ENCODE measurements at places on chromosomes 3 and 15. TPM values are rescaled to one million over a fixed set of nuclear protein-coding genes. Genes with fewer than 3 reads are reported as not detected.

Gene ENTPD3
- total RNA-seq = 0.07 TPM

DNA sequence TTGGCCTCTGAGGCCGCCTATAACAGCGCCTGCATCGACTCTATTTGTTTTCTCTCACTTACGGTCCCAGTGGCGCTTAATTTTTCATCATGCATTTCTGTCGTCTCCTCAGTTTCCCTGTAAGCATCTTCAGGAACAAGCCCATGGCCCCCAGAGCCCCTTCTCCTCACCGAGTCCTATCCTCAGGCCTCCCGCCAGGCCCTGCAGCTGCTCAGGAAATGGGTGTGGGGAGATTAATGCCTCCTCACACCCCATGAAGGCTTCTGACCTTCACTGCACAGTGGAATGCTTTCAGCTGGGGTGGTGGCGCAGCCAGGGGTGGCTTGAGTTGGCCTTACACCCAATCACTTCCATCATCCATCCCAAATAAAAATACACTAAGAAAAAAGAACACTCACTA is 260.4 kb downstream of the FAM43A start:
- DNase-seq = no peak

GRCh38 chr3:172323894-172324610 is 124.2 kb downstream of the GHSR start:
- DNase-seq = no peak

Gene NOX5
- under 0.01 TPM for total RNA-seq

DNA sequence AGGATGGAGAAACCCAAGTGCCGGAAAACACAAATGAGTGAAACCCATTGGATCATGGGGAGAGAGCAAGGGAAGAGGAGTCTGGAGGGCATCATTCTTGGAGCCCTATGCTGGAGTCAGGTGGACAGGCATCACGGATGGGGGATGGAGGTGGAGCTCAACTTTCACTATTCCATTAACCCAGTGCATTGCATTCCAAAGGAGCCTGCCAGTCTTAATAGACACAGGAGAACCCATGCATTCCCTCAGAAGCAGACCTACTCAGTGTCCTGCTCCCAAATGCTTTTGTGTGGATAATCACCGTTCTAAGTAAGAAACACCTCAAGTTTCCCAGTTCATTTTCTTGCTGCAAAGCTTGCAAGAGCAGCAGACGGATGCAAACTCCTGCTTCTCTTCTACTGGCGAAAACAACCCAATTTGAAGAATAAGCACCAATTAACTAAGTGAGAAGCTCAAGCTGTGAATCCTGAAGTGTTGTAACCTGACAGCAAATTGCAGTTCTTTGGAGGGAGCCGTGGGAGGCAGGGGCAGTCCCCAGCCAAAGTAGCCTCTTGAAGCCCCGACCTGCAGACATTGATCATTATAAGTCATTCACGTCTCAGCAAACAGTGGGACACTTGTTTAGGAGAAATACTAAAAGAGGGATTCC is 25.3 kb downstream of the SEMA5B start:
- no peak for DNase-seq

DNA sequence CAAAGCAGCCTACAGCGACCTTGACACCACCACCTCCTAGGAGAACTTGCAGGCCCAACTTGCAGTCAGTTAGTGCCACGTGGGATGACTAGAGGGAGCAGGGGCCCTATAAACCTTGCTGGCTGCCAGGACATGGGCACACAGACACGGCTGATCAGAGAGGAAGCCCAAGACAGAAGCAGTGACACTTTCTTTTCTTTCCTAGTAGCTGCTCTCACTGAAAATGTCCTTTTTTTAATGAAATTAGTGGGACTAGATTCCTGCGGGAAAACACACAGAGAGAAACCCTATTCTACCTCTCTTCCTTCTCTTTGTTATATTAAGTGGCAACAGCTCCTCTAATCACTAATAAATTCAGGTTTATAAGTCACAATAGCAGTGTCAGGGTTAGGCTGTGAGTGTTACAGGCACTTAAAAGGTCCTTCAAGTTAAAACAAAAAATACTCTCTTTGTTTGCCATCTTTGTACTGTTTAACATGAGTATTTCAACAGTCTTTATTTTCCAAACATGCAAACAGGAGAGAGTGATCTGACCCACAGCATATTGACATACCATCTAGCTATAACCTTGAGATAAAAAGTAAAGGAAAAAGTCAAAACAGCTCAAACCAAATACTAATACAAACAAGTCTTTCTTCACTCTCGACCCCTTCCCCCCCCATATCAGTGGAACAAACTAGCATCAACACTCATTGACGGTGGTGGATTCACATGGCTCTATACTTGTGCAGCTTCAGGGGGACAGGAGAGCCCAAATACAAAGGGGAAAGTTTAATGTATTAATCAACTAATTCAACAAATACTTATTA is 2.1 kb upstream of the TMEM212 start:
- no peak for DNase-seq

DNA sequence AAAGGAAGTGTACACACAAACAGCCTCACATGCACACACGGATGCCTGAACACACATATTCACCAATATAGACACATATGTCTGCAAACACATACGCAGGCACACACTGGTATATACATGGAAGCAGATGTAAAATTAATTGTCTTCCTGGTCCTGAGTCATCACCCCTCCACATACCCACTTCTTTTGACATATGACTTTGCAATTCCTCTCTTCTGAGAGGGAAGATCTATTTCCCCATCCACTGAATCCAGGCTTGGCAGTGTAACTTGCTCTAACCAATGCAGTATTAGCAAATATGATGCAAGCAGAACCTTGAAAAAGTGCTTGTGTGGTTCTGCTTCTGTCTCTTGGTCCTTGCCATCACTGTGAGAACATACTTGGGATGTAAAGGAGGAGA is 76.8 kb upstream of the HRH1 start:
- no peak for DNase-seq

DNA sequence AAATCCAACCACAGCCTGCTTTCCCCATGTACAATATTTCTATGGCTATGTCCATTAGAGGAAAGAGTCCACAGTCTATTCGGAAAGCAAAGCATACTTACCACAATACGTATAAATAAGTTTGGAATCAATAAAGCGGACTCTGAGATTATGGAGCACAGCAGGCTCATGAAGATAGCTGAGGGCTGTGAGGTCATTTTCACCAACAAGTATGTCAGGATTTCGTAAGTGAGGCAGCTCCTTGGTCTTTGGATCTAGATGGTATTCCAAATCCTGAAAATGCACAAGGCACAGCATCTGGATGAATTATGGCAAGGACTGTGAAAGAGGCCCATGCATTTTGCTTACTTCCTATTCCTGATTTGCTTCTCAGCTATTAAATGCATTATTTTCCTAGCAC is 100.4 kb downstream of the MYO5A start:
- DNase-seq = no peak

GRCh38 chr15:73541479-73541878 is 91.7 kb downstream of the NPTN start:
- no peak for DNase-seq

GRCh38 chr15:33959844-33960548 is 8.3 kb upstream of the CHRM5 start:
- DNase-seq = no peak

GRCh38 chr15:74442604-74443003 is 8.8 kb upstream of the SEMA7A start:
- no peak for DNase-seq

DNA sequence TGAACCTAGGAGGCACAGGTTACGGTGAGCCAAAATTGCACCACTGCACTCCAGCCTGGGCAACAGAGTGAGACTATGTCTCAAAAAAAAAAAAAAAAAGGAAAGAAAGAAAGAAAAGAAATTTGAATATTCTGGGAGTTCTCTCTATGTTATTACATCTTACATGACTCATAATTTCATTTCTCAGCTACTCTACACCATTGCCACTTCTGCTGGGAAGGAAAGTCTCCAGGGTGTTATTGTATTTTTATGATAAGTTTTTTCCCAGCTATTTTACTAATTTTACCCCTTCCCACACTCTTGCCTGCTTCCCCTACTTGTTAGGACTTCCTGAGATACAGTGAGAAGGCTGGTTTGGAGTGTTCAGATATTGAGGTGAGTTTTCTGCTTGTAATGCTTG is 69.7 kb upstream of the UMPS start:
- no peak for DNase-seq

- DNase-seq = no peak
Observed at GRCh38 chr15:28085489-28086174, 13.5 kb downstream of the OCA2 start.

GRCh38 chr15:26051761-26052675 is 188.9 kb upstream of the ATP10A start:
- no peak for DNase-seq

All from pulmonary artery endothelial cell (primary cell).